HEK293T (cell line): ENCODE measurements at places on chromosomes 5 and 9.

GRCh38 chr5:170386743-170387395 is 2.3 kb downstream of the KCNMB1 start:
- DNase-seq = no peak

GRCh38 chr5:79436821-79437220 is 77.1 kb downstream of the HOMER1 start:
- DNase-seq = no peak

DNA sequence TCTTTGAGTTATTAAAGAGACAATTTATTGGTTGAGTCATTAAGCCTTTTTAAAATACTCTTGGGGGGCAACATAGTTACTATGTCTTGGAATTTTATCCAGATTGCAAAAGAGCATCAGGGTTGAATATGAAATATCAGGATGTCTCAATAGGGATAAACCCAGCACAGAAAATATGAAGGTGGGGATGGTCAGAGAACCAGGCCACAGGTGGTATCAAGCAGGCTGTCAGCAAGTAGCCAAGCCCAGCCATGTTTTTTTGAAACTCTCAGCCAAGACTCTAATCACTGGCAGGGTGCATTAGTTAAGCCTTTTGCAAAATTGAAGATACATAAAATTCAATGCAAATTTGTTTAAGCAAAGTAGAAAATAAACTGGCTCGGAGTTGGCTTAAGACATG is 468.9 kb downstream of the DTWD2 start:
- DNase-seq = no peak

DNA sequence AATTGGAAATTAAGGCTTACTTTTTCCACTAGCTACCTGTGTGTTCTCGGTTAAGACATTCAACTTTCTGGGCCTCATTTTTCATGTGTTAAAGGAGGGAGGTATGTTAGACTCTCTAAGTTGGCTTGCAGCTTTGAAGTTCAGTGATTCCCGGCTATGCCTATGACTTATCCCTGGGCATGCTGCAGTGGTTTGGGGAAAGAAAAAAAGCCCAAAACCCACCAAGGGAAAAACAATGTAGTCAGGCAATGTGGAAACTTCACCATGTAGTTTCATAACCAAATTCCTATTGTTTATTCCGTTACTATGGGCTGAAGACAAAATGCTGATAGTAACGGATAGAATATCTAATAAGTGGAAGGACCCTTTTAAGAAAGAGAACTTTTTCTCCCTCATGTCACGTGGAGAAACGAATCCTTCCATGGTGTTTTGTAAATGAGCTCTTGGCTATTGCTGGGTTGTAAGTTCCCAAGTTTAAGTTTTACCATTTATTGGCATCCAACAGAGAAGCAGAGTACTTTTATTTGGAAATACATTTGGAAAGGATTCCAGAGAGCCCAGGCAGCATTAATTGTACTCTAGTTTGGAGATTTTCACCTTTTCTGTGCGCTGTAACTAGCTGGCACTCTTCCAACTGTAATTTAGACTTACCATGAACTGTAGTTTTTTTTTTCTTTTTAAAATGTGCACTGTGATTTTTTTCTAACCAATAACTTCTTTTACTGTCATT is 84.9 kb upstream of the MPDZ start:
- no peak for DNase-seq

GRCh38 chr5:148005788-148006520 is 57.8 kb upstream of the SPINK5 start:
- no peak for DNase-seq

- DNase-seq = no peak
Observed at GRCh38 chr9:26308328-26308727, 584.3 kb downstream of the CAAP1 start.

- no peak for DNase-seq
Observed at GRCh38 chr9:35619800-35620158, 1.6 kb upstream of the CD72 start.

DNA sequence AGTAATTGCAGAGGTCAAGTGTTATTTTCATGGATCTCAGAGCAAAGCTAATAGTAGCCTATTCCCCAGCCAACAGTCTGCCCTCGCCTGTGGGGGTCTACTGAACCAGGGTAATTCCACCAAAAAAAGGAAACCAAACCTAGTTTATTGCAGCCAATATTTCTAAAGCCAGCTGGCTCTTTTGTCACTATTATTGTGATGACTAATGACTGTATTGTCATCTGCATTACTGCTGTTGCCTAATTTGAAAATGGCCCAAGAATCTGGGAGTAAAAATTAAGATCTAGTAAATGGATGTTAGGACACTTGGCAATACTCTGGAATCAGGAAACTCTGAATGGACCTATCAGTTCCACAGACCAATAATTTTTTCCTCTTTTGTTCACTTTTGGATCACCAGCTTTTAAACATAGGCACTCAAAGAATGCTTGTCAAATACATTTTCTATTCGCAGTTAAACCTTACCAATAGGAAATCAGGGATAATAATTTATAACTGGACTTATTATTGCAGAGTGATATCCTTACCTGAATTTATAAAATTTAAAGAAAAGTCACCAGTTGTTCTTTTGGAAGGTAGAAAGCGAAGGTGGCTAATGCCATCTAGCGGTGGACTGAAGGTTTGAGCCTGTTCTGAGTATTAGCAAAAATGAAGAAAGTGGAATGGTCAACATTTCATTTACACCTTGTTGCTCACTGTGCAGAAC is 69.2 kb downstream of the SYK start:
- peak; percentile 43 for DNase-seq

GRCh38 chr5:61425918-61426317 is 93.9 kb downstream of the ZSWIM6 start:
- DNase-seq = no peak

DNA sequence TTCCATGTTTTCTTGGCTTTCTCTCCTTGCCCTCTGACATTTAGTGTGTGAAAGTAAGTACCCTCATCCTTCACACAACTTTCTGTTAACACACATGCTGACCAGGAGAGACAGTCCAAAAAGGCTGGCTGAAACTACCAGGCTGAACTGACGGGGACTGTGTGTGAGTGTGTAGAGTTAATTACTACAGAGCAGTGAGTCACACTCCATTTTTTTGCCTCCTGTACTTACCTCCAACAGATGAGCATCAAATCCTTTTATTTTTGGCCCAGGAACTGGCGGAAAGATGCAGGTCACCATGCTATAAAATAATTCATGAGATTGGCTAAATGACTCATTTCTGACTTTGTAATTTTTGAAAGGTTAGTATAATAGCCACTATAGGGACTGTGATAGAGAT is 20.2 kb upstream of the AGXT2 start:
- DNase-seq = no peak

DNA sequence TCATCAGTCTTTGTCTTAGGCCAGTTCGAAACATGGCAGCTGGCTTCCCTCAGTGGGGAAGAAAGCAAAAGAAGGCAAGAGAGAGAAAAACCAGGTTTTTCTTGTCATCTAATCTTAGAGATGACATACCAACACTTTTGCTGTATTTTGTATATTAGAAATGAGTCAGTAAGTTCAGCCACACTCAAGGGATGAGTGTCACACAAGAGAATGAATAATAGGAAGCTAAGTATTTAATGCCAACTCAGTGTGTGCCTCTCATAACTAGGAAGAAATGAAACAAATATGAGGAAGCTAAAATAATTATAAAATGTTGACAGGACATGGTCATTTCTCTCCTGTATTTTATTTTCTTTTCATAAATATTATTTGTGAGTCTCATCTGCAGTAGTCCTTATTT is 65.3 kb downstream of the CDH12 start:
- DNase-seq = no peak
